ENCODE measurements at places on chromosomes 16 and 17. TPM values are rescaled to one million over a fixed set of nuclear protein-coding genes. Genes with fewer than 3 reads are reported as not detected.

GRCh38 chr17:40577611-40578065, 12.4 kb upstream of the CCR7 start:
- H3K4me3 ChIP-seq = no peak overlapping the region
- DNase-seq = no peak
- no peaks in the 10 kb centered on the region for H3K27me3 ChIP-seq
- H3K36me3 ChIP-seq = no peaks in the 10 kb centered on the region
- no peaks in the 10 kb centered on the region for H3K4me1 ChIP-seq
- H3K27ac ChIP-seq = no peak overlapping the region

DNA sequence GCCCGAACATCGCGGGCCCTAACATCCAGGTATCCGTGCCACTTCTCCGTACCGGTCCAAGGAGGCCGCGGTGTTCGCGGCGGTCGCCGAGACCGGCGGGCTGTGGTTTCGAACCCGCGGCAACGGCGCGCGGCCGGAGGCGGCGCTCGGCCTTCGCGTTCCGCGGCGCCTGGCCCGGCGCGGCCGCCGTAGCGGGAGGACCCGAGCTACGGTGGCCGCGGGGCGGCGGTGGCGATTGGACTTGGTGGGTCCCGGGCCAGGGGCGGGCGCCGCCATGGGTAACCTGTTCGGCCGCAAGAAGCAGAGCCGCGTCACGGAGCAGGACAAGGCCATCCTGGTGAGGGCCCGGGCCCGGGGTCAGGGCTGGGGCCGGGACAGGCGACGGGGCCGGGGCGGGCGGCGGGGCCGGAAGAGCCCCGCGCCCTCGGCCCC, at the start of gene CHMP6:
Gene CHMP6, plus strand, starts transcription at position 197 of the 432 bp plus-strand sequence. Its CDS starts 78 bp downstream, at position 275.
- peak within 1 kb of the TSS; percentile 98 for H3K4me3 ChIP-seq
- peak within 1 kb of the TSS; percentile 86 for H3K27ac ChIP-seq
- peaks cover 3% of the 10 kb centered on the region for H3K4me1 ChIP-seq

DNA sequence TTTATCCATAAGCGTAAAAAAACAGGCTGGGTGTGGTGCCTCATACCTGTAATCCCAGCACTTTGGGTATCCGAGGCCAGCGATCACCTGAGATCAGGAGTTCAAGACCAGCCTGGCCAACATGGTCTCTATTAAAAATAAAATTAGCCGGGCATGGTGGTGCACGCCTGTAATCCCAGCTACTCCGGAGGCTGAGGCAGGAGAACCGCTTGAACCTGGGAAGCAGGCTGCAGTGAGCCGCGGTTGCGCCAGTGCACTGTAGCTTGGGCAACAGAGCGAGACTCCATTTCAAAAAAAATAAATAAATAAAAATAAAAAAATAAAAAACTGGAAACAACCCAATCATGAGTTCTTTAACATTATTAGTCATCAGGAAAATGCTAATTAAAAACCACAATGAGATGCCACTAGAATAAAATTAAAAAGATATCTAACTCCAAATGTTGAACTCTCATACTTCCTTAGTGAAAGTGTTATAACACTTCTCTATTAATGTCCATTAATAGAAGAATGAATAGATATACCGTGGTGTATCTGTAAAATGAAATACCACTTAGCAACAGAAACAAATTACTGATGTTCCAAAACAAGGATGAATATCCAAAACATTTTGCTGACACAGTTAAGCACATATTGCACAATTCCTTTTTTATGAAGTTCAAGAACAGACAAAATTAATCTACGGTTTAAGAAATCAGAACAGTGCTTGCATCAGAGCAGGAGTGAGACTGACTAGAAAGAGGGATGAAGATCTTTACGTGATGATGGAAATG, 13.1 kb downstream of the MPHOSPH6 start:
- H3K4me1 ChIP-seq = peaks cover 16% of the 10 kb centered on the region
- H3K4me3 ChIP-seq = no peak overlapping the region

- no peak overlapping the region for H3K27ac ChIP-seq
- H3K4me3 ChIP-seq = no peak overlapping the region
- no peaks in the 10 kb centered on the region for H3K36me3 ChIP-seq
- DNase-seq = peak; percentile 54
- H3K27me3 ChIP-seq = no peaks in the 10 kb centered on the region
- no peaks in the 10 kb centered on the region for H3K4me1 ChIP-seq
Measured at GRCh38 chr17:3983606-3984484, 19.6 kb upstream of the ATP2A3 start.

- H3K4me1 ChIP-seq = peaks cover 15% of the 10 kb centered on the region
- no peak overlapping the region for H3K4me3 ChIP-seq
- peak overlapping the region; percentile 19 for H3K27ac ChIP-seq
- no peak for DNase-seq
- no peaks in the 10 kb centered on the region for H3K27me3 ChIP-seq
Measured at GRCh38 chr17:77404812-77405581, 264.2 kb downstream of the SEC14L1 start.

GRCh38 chr17:82334622-82335394, 1.2 kb upstream of the SECTM1 start:
- H3K27ac ChIP-seq = no peak overlapping the region
- no peaks in the 10 kb centered on the region for H3K27me3 ChIP-seq
- peaks cover 51% of the 10 kb centered on the region for H3K4me1 ChIP-seq
- H3K4me3 ChIP-seq = peak overlapping the region; percentile 20
- DNase-seq = no peak

GRCh38 chr17:63116967-63117830, 151.2 kb downstream of the TANC2 start:
- no peaks in the 10 kb centered on the region for H3K27me3 ChIP-seq
- H3K4me3 ChIP-seq = no peak overlapping the region
- H3K27ac ChIP-seq = no peak overlapping the region
- H3K36me3 ChIP-seq = no peaks in the 10 kb centered on the region

DNA sequence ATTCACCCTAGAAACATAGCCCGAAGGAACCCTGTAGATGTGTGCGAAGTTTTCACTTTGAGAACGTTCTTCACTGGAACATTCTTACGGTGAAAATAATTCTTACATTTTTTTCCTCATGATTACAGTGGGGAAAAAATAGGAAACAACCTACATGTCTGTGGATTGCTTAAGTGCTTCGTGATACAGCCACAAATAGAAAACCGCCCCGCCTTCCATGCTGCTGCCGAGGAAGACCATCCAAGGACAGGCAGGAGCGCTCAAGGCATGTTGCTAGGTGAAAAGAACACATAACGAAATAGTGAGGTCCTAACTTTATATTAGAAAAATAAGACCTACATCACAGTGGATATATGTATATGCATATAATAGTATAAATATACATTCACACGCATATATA, 78.8 kb downstream of the BMERB1 start:
- H3K27me3 ChIP-seq = no peaks in the 10 kb centered on the region
- no peaks in the 10 kb centered on the region for H3K36me3 ChIP-seq
- H3K27ac ChIP-seq = no peak overlapping the region
- H3K4me1 ChIP-seq = peaks cover 5% of the 10 kb centered on the region
- no peak for DNase-seq

DNA sequence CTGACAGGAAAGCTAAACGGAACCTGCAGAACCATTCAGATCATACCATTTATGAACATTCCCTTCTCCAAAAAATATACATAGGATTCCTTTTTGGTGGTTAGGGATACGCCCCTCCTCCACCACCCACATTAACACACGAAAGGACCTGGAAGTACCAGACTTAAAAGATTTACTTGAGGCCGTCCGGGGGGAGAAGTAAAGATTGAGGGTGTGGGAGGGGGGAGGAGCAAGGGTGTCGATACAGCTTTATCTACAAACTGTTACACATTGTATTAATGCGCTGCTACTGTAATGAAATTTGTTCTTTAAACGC, 537 bp downstream of the PALB2 start:
- peak; percentile 35 for DNase-seq
- peaks cover 14% of the 10 kb centered on the region for H3K4me1 ChIP-seq
- peak overlapping the region; percentile 87 for H3K27ac ChIP-seq

GRCh38 chr16:4681471-4682083, 11.8 kb upstream of the NUDT16L1 start:
- no peak overlapping the region for H3K4me3 ChIP-seq
- DNase-seq = no peak
- peaks cover 7% of the 10 kb centered on the region for H3K4me1 ChIP-seq
- H3K27me3 ChIP-seq = no peaks in the 10 kb centered on the region
- H3K27ac ChIP-seq = no peak overlapping the region

DNA sequence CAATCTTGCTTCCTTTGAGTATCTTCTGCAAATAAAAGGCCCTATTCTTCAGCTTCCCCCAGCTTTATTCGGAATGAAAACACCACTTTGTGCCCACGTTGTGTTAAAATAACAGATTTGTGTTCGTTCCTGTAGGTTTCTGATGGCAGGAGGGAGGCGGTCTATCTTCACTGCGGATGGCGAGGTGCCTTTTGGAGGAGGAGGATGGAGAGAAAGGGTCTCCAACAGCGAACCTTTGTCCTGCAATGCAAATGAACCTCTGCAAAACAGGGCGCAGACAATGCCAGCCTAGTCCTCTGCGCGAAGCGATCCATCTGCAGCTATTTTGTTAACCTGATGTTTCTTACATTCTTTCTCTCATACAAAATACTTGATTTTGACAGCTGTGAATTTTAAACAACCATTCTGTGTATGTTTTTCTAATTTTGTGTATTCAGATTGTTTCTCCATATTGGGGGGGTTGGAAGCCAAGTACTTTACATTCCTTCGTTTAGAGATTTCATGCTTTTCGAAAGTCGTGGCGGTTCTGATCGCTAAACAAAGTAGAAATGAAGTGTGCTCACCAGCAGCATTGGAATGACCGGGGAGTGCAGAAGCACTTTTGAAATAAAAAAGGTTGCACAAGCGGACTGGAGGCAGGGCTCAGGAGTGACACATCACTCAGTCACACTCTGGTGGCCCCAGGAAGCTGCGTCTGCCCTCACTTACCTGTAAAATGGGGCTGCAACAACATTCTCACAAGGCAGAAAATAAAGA, 279.0 kb upstream of the IRX5 start:
- H3K27ac ChIP-seq = no peak overlapping the region
- no peak overlapping the region for H3K4me3 ChIP-seq
- no peak for DNase-seq
- peaks cover 20% of the 10 kb centered on the region for H3K4me1 ChIP-seq
- H3K27me3 ChIP-seq = peaks cover 14% of the 10 kb centered on the region

- no peaks in the 10 kb centered on the region for H3K27me3 ChIP-seq
- no peak overlapping the region for H3K4me3 ChIP-seq
- H3K27ac ChIP-seq = no peak overlapping the region
- DNase-seq = no peak
Measured at GRCh38 chr16:70592106-70592571, 54.2 kb upstream of the IL34 start.

ANKFY1 gene
- 63.2 TPM for total RNA-seq

EZH1 gene
- total RNA-seq = 16.4 TPM

LRRC36 gene
- not detected for total RNA-seq

C16orf96 gene
- total RNA-seq = not detected

RTN4RL1 gene
- total RNA-seq = 1.0 TPM

GPATCH8 gene
- 33.8 TPM for total RNA-seq

RMI2 gene
- total RNA-seq = 38.4 TPM

SEC14L5 gene
- total RNA-seq = 0.04 TPM

All from A673 (cell line).